Erythroblast (primary cell): ENCODE measurements at places on chromosomes 1 and 21.

- DNase-seq: peak; percentile 82
These were observed at the start of gene ANKRD35 for GRCh38 chr1:145885738-145886287. Gene ANKRD35, minus strand, starts transcription at chr1:145885866. Its CDS starts 108 bp downstream, at chr1:145885758.

GRCh38 chr1:67371681-67372080 is 58.5 kb downstream of the SERBP1 start:
- DNase-seq: no peak

DNA sequence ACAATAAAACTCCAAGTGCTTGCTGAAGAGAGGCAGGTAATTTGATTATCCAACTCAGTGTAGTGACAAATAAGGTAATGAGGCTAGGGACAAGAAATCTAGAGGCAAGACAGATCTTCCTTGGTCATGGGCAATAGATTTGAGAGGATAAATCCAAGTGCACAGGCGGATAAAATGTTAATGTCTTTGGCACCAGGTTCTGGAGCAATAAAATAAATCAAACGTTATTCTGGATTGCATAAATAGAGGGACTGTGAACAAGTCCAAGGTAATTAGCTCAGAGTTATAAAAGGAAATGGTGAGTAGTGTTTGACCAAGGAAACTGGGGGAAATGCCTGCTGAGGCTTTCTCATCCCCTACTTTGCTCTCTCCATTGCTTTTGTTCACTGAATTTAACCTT is 329.3 kb upstream of the PROX1 start:
- DNase-seq: no peak

GRCh38 chr1:57272150-57272549 is 151.7 kb downstream of the DAB1 start:
- DNase-seq: no peak

- no peak for DNase-seq
These were observed 488.0 kb upstream of the B3GALT2 start for GRCh38 chr1:193674292-193674944.
